Activated CD4-positive, alpha-beta T cell treated with anti-CD3 and anti-CD28 coated beads, Interleukin-2, amount 50 U/mL, for 16 hours (primary cell): ENCODE measurements at places on chromosomes 4 and X.
A peak's percentile ranks its signal among the peaks of the same experiment; 100 is the strongest.

DNA sequence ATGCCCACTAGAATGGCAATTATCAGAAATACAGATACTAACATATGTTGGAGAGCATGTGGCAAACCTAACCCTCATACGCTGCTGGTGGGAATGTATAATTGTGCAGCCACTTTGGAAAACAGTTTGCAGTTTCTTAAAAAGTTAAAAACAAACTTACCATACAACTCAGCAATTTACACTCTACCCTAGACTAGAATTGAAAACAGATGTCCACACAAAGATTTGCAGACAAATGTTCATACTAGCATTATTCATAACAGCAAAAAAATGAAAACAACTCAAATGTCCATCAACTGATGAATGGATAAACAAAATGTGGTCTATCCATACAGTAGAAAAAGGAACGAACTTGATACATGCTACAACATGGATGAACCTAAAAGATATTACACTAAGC, 64.4 kb downstream of the SLC9A7 start:
- no peak for DNase-seq

- DNase-seq, result peak; percentile 7
Measured at GRCh38 chr4:52982255-52982945, 120.3 kb downstream of the RASL11B start.

GRCh38 chrX:49844611-49845010, 15.5 kb downstream of the PAGE4 start:
- DNase-seq, result no peak

DNA sequence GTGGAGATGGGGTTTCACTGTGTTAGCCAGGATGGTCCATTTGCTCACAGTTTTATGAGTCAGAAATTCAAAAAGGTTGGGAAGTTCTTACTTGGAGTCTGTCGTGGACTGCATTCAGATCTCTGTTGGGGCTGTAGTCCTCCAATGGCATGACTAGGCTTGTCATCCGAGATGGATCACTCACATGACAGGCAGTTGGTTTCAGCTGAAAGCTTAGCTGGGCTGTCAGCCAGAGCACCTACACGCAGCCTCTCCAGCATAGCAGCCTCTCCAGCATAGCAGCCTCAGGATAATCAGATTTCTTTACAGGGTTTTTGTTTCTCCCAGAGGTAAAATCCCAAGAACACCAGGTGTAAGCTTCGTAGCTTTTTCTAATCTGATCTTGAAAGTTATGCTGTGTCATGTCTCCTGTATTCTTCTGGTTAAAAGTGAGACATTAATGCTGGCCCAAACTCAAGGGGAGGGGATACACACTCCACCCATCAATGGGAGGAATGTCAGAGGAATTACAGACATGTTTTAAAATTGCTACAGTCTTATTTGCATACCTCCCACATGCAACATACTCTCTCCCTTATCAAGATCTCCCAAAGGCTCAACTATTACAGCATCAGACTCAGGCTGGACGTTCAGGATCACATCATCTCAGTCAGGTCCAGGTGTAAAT, 31.6 kb upstream of the SOD3 start:
- DNase-seq, result no peak

DNA sequence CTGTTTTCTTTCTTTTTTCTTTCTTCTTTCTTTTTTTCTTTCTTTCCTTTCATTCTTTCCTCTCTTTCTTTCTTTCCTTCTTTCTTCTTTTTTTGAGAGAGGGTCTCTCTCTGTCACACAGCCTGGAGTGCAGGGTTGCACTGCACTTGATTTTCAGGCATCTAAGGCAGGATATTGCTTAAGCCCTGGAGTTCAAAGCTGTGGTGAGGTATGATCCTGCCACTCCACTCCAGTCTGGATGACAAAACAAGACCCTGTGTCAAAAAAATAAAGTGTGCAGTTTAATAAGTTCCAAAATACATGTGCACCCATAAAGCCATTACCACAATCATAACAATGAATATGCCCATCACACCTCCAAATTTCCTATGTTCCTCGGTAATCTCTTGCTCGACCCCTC, 10.6 kb upstream of the ZNF718 start:
- DNase-seq, result no peak

GRCh38 chr4:86015412-86016350, 344.2 kb downstream of the MAPK10 start:
- DNase-seq, result no peak

GRCh38 chrX:103171353-103171752, 43.6 kb upstream of the BEX4 start:
- DNase-seq, result no peak

DNA sequence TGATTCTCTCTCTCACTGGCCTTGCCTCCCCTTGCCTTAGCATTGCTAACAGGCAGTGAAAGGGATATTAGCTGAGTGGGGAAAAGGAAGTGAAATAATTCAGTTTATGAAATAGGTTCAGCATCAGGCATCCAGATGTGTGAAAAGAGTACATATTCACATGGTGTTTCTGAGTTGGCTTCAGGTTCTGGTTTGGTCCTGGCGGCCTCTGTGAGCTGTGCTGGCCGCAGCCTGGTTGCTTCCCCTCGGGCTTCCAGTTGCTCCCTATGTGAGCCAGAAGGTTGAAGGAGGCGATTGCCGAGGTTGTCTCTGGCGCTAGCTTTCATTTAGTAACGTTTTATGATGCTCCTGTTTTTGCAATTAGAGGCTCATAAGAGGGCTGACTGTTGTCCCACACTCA, 99.1 kb upstream of the TLR2 start:
- DNase-seq, result no peak

GRCh38 chrX:7316887-7317286, 168.9 kb upstream of the PUDP start:
- no peak for DNase-seq

DNA sequence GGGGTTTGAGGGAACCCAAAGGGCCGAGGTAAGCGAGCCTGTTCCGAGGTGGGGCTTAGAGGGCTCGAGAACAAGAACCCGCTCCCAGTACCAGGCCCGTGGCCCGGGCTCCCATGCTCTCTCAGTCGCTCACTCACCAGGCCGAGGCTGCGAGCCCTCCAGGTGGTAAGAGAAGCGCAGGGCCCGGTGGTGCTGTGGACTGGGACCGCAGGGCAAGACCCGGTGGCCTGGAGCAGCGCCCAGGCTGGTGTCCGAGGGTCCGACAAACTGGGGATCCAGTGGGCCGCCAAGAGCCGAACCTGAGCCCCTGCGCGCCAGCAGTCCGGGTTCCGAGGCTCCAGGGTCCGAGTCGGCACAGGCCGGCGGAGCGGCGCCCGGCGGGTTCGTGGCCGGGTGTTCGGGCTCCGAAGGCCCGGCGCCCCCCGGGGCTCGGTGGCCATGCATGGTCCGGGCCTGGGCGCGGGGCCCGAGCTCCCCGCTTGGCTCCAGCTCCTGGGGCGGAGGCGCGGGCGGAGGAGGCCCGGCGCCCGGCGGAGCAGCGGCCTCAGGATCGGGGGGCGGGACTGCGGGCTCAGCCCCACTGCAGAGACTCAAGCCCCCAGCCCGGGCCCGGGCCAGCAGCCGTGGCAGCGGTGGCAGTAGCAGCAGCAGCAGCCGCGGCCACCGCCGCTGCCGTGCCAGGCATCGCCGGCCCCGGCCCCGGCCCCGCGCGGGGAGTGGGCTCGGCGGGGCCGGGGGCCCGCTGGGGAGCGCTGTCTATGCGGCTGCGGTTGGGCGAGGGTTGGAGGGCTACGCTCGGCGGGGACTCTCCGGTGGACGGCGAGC, 833 bp downstream of the FGD1 start:
- no peak for DNase-seq

- DNase-seq, result no peak
Measured at GRCh38 chrX:11059933-11060332, 51.2 kb upstream of the HCCS start.

- DNase-seq, result no peak
Measured at GRCh38 chr4:112510291-112511092, 5.5 kb downstream of the NEUROG2 start.

GRCh38 chrX:50211510-50211909, 6.9 kb downstream of the CCNB3 start:
- DNase-seq, result peak; percentile 8

GRCh38 chr4:139374251-139374650, 72.0 kb upstream of the NDUFC1 start:
- DNase-seq, result no peak

DNA sequence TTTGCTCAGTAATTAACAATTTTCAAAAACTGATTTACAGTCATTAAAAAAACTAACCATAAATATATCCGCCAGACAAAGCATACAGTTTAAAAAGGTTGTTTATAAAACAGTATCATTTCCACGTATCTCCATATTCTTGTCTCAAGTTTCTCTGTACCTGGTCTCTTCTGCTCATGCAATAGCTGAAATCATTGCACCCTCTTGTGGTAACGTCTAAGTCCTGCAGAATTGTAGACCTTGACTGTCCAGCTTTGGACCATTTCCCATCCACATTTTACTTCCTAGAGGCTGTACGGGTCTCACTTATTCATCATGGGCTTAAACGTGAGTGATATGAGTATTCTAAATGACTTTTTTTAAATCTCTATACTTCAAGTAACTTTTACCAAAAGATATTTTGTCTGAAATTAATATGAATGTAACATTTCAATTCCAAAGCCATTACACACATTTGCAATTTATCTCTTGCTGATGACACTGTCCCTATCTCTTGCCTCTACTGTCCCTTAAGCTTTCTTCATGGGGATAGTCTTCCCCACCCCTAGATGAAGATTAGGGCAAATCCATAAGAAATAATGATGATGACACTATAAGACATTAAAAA, 118.5 kb downstream of the BTC start:
- peak; percentile 35 for DNase-seq

DNA sequence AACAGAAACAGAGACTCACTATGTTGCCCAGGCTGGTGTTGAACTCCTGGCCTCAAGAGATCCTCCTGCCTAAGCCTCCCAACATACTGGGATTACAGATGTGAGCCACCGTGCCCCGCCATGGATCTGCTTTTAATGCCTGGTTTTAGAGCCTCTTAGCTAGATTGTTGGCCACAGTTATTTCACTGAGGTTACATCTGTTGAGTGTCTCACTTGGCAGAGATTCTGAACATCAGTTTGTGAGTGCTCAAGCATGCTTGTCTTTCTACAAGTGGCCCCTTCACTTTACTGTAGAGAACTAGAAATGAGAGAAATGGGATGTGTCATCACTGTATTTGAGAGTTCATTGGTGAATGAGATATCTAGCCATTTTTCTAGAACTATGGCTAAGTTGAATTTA, 218.5 kb downstream of the APBB2 start:
- DNase-seq, result no peak

DNA sequence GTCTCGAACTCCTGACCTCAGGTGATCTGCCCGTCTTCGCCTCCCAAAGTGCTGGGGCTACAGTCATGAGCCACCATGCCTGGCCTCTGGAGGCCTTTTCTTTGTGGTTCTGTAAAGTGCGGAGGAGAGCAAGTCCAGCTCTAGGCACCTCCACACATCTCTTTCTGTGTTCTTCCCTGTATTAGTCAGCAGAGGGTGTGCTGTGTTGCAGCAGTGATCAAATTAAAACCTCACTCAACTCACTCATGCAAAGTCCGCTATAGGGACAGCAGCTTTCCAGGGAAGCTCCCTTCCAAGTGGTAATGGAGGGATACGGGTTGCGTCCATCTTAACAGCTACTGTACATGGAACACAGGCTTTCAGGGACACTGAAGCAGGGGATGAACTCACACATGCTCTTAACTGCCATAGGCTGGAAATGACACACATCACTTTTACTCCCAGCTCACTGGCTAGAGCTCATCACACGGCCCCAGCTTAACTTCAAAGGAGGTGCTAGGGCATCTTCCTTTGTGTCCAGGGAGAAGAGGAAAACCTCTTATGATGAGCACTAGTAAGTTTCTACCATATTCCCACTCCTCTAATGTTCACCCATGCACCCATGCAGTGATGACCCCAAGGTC, 36.0 kb upstream of the CCNG2 start:
- DNase-seq, result no peak

DNA sequence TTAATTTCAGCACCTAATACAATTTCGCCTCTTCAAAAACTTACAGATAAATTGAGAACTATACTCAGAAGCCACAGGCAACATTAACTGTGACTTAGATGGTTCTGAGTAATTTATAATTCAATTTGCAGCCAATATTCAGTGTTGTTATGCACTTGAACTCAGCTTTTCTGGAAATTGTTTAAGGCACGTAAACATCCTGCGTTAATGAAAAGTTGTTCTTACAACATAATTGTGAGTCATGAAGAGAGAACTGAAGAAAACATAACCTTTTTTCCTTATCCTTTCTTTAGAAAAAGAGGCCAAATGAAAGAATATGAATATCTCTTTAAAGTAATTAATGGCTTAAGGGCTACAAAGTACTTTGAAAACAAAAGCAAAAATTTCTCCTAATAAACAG, 16.6 kb upstream of the H2AZ1 start:
- no peak for DNase-seq

GRCh38 chr4:84920617-84921016, 45.9 kb downstream of the WDFY3 start:
- DNase-seq, result no peak

DNA sequence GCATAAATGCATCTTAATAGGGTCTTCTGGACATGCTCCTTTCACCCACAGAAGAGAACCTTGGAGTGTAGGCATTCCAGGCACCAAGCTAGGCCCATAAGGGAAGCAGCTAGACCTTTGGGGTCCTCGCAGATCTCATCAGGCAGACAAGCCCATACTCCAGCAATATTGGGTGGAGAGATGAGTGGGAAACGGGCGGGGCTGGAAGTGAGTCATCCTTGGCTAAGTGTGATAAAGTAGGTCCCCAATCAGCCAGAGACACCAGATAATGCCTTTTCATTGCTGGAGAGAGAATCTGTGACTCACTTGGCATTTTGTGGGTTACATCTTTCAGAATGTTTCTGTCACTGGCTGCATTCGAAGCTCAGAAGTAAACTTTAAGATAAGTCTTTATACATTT, 133.3 kb upstream of the MBNL3 start:
- peak; percentile 77 for DNase-seq

DNA sequence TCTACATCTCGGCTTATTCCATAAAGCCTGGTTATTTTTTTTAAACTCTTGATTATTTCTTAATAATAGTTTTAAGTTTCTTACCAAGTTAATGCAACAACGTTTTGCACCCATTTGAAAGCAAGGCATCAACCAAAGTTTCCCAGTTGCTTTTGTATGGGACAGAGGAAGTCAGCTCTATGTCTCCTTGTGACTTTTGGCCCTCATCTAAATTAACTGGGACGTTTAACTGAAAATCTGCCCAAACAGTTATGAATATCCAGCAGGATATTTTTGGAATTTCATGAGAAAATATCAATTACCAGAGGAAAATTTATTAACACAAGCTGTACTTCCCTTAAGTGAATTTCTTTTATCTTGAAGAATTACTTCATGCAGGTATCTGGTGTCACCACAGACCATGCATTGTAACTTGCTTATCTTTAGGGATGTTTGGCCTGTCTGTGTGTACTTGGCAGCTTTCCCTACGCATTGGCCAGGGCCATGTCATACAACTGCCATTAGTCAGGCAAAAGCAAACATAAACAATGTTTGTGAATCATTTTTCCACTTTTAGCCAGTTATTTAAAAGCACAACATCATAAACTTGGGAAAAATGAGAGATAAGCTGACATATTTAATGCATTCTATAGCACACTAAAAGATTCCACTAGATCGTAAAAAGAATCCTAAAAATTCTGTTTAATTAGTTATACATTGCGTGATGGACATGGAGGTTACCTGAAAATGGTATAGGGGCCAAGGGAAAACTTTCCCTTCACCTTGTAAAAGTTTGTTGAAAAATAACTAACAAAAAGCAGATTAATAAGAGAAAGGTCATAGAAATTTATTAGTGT, 101.4 kb upstream of the PDE5A start:
- DNase-seq, result no peak

- DNase-seq, result no peak
Measured at GRCh38 chr4:41802590-41802989, 54.1 kb upstream of the PHOX2B start.
